ENCODE measurements at places on chromosomes 6 and 20. TPM values are rescaled to one million over a fixed set of nuclear protein-coding genes. Genes with fewer than 3 reads are reported as not detected.

Gene AKIRIN2
- 69.8 TPM for total RNA-seq

Gene CD83
- 7.0 TPM for total RNA-seq

Gene HAO1
- total RNA-seq: not detected

Gene WTAP
- 159 TPM for total RNA-seq

Gene GHRH
- not detected for total RNA-seq

Gene ALDH5A1
- total RNA-seq: 13.9 TPM

Gene HLA-A
- 2,200 TPM for total RNA-seq

Gene PRICKLE4
- not detected for total RNA-seq

DNA sequence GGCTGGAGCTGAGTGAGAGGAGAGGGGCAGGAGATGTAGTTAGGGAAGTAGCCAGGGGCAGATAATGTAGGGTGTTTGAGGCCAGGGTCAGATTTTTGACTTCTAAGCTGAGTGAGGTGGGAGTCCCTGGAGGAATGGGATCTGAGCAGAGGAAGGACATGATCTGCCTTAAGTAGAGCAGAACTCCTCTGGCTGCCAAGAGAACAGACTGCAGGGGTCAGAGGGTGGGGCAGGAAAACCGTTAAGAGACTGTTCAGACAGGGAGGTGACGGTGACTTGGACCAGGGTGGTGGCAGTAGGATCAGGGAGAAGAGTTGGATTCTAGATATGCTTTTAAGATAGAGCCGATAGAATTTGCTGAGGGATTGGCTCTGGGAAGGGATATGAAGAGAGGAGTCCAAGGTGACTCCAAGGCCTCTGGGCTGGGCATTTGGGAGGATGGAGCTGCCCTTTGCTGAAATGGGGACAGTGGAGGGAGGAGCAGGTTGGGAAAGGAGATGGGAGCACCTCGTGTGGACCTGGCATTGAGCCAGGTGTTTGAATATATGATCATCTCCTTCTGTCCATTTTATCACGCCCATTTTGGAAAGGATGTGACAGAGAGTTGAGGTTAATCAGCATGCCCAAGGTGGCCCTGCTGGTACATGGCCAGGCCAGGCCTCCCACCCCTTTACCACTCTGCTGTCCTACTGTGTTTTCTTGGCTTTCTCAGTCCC, 18.8 kb downstream of the EYA2 start:
- no peak for DNase-seq

DNA sequence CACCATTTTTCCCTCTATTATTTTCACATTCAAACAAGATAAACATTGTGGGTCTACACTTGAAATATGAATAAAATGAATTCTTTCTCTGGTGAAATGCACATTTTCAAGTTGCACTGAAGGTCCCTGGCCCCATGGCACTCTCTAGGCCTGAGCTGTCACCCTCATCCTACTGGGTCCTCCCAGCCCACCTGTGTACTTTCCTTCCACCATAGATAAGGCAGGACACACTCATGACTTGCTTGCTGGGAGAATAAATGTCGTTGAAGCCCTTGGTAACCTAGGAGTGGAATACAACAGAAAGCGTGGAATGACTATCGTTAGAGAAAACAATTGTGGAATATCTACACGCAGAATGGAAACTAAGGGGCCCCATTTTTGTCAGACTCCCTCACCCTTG, 101.0 kb upstream of the QKI start:
- DNase-seq: no peak

- DNase-seq: no peak
These were observed 24.8 kb downstream of the ZNF311 start for GRCh38 chr6:28980137-28980851.

DNA sequence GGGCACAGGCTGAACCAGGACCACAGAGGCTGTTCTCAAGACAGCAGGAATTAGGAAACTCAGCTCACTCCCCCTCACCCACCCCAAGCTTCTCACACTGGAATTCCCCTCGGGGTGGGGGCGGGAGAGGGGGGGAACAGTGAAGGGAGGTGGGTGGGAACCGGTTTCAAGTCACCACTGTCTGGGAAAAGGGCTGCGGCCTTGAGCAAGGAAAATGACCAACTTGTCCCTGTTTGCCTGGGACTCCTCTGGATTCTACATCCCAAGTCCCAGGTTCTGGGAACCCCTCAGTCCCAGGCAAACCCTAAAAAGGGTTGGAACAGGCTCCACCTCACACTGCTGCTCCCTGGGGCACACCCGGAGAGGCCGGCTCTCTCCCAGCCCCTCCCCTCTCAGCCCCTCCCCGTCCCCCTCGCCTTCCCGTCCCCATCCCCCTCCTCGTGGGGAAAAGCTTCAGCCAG, 230.7 kb downstream of the TFAP2C start:
- DNase-seq: no peak

DNA sequence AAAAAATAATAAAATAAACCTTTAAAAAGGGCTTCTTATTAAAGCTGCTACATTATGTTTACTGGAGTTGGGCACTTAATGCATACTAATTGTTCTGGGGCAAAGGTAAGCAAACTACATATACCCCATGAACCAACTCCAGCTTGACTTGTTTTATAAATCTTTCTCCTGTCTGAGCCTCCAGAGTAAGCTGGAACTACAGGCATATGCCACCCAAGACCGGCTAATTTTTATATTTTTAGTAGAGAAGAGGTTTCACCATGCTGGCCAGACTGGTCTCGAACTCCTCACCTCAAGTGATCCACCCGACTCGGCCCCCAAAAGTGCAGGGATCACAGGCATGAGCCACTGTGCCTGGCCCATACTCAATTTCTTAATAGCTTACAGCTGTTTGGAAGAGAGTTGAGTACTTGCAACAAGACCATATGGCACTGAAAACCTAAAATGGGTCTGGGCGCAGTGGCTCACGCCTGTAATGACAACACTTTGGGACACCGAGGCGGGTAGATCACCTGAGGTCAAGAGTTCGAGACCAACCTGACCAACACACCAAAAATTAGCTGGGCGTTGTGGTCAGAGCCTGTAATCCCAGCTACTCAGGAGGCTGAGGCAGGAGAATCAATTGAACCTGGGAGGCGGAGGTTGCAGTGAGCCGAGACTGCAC, 19.9 kb downstream of the ROMO1 start:
- DNase-seq: no peak
